Thymus (tissue), 14 donors: ENCODE measurements at places on chromosomes 3 and 15. TPM values are rescaled to one million over a fixed set of nuclear protein-coding genes. Genes with fewer than 3 reads are reported as not detected.

DNA sequence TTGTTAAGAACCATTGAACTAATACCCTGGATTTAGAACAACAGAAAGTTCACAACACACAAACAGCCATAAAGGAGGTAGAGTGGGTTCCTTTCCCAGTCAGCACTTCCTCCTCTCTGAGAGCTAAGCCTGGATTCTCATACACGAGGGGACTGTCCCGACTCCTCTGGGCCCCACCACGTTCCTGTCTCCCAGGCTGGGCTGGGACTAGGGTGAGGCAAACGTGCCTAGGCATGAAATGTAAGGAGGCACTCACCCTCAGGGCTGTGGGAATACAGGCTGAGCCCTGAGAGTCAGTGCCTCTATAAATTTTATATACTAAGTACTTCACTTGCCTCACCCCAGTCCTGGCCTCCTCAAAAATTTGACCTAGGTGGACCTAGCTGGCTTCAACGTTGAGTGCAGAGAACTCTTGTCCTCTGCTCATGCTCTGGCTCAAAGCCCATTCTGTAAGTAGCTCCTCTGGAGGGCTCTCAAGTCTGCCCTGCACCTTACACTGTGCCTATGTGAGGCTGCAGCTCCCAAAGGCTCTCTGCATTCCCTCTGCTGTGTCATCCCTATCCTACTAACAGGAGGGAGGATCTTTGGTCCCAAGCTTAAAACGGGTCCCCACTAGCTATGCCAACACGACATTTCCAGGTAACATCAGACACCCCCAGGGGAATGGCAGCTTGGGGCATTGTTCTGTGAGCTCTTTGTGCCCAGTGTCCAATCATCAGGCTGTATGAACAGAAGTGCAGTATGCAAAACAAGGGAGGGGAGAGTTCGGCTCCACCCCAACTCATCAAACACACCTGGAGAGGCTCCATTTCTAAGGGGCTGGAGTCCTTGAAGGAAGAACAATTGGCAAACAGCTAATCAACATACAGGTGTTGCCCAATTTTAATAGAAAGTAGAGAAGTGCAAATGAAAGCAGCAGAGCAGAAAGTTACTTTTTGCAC lies 233.2 kb downstream of the RPLP1 start:
- no peak for DNase-seq

GRCh38 chr15:80878867-80879250 lies 99.7 kb downstream of the CEMIP start:
- DNase-seq: no peak

- DNase-seq: no peak
These were observed 45.5 kb downstream of the KBTBD12 start for GRCh38 chr3:127960421-127960965.

VIPR1 gene
- 1.8 TPM for total RNA-seq

ZIC4 gene
- not detected for total RNA-seq
